ENCODE measurements at places on chromosomes 3 and 15.

DNA sequence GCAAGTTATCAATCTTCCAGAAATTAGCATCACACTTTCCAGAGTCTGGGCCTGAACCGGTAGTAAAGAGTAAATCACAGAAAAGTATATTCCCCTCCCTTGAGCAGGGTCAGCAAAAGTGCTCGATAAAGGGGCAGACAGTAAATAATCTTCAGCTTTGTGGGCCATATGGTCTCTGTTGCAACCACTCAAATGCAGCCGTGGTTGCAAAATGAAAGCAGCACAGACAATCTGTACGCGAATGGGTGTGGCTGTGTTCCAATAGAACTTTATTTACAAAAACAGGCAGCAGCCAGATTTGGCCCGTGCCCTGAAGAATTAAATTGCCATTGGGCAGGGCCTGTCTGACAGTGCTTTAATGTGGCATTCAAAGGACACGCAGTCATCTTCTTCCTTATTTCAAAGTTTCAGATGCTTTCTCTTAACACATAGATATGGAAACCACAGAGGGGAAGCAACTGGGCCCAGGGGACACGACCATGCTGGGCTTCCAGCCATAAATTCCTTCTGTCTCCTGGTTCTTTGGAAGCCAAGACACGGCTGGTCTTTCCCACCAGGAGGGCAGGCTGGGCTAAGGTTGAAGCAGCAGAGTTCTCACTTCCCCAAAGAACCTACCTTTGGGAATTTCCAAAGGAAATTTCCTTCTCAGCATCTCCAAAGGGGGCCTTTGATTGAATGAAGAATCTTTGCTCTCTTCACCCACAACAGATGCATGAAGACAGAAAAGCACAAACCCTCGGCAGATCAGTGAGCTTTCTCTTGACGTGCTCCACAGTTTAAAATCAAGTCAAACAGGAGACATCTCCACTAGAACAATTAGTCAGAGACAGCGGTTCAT is 489.8 kb upstream of the PROK2 start:
- peak; percentile 29 for DNase-seq

GRCh38 chr15:70466895-70467529 is 296.3 kb downstream of the UACA start:
- DNase-seq, result peak; percentile 67

GRCh38 chr3:178629430-178630178 is 93.4 kb downstream of the KCNMB2 start:
- DNase-seq, result no peak

DNA sequence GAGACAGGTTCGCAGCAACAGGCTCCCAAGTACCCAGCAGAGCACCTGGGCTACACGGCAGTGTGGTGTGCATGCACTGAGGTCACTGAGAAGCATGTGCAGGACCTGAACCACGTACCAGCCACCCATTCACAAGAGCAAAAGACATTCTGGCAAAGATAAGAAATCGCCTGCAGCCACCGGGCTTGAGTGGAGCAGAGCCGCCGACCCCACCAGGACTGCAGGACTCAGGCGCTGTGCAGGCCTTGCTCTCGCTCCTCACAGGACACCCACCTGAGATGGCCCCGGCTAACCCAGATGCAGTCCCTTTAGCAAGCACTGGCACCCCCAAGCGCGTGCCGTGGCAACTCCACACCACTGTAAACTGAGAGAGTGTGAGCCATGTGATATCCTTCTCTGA is 32.3 kb upstream of the OCA2 start:
- DNase-seq, result no peak

GRCh38 chr15:36887214-36887961 is 213.0 kb downstream of the MEIS2 start:
- no peak for DNase-seq

GRCh38 chr15:77546870-77547269 is 85.8 kb downstream of the LINGO1 start:
- no peak for DNase-seq

DNA sequence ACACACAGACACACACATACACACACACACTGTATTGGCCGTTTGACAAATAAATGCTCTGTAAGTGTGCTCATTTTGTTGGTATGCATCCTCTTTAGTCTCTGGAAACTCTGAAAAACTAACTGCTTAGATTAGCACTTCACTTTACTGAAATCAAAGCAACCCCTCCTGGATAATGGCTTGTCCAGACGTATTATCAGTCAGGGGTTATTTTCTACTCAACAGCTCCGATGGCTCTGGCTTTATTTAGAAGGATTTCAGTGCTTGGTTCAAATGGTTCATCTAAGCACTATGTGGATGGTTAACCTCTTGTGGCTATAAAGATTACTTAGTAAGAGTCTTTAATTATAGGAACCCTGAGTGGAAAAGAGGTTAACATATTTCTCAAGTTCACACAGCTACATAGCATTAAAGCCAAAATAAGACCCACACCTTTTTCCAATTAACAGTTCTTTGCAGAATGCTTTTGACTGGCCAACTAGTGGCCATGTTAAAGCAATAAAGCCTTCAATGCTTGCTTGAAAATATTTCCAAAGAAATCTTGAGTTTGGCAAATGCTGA is 516.1 kb upstream of the NAALADL2 start:
- DNase-seq, result no peak

DNA sequence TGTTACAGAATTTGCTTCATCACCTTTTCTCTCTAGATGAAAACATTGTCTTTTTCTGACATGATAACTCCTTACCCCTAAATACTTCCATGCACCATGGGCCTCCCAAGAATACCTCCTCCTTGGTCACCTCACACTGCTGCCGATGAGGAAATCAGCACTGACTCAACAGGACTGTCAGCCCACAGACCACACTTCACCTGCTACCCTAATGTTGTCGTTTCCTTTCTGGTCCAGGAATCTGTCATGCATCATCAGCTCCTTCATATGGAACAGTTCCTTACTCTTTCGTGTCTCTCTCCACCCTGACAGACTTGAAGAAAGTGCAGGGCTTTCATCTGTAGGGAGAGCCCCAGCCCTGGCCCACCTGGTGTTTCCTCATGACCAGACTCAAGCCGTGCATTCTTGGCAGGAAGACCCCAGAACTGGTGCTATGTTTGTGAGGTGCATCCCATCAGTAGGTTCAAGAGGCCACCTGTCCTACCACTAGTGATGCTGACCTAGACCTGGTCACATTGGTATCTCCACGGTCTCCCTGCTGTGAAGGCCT is 41.1 kb upstream of the PLXNA1 start:
- DNase-seq, result no peak

Data from CD4-positive, alpha-beta T cell treated with Interleukin-6 for 4 hours (primary cell).